ENCODE measurements at places on chromosomes 5 and 9. TPM values are rescaled to one million over a fixed set of nuclear protein-coding genes. Genes with fewer than 3 reads are reported as not detected.

CRB2 gene
- not detected for total RNA-seq

ITGA2 gene
- total RNA-seq, result 0.95 TPM

IL3 gene
- not detected for total RNA-seq

TICAM2 gene
- 6.3 TPM for total RNA-seq

CLTA gene
- total RNA-seq, result 1,874 TPM

PDE6A gene
- total RNA-seq, result not detected

F2RL1 gene
- total RNA-seq, result 1.2 TPM

S1PR3 gene
- 38.7 TPM for total RNA-seq

INSL6 gene
- total RNA-seq, result not detected

SLC4A9 gene
- not detected for total RNA-seq

TRAF1 gene
- total RNA-seq, result 0.79 TPM

SLC1A1 gene
- total RNA-seq, result 1.3 TPM

PIP5K1B gene
- total RNA-seq, result not detected

MARVELD2 gene
- not detected for total RNA-seq

ADAMTS12 gene
- total RNA-seq, result 8.1 TPM

ADAMTS6 gene
- 13.5 TPM for total RNA-seq

ELOVL7 gene
- 0.07 TPM for total RNA-seq

FEM1C gene
- 12.4 TPM for total RNA-seq

CCDC180 gene
- 5.4 TPM for total RNA-seq

HSD17B3 gene
- 0.36 TPM for total RNA-seq

MLANA gene
- not detected for total RNA-seq

PCDHB9 gene
- total RNA-seq, result 1.9 TPM

GBGT1 gene
- 7.2 TPM for total RNA-seq

GLDC gene
- total RNA-seq, result 0.82 TPM

C9orf153 gene
- not detected for total RNA-seq

TAL2 gene
- not detected for total RNA-seq

SLC6A19 gene
- total RNA-seq, result not detected

SPINK6 gene
- total RNA-seq, result not detected

HSPB3 gene
- total RNA-seq, result 6.5 TPM

GABBR2 gene
- total RNA-seq, result 3.8 TPM

PAXX gene
- 27.5 TPM for total RNA-seq

GFI1B gene
- total RNA-seq, result not detected

PRDM9 gene
- not detected for total RNA-seq

RNF183 gene
- not detected for total RNA-seq

FIBCD1 gene
- total RNA-seq, result not detected

TAF11L5 gene
- total RNA-seq, result not detected

FBP2 gene
- total RNA-seq, result not detected
